Stimulated activated CD8-positive, alpha-beta memory T cell treated with anti-CD3 and anti-CD28 coated beads, Interleukin-4, amount 100 ng/mL, for 48 hours (primary cell): ENCODE measurements at places on chromosomes 16 and 17.

DNA sequence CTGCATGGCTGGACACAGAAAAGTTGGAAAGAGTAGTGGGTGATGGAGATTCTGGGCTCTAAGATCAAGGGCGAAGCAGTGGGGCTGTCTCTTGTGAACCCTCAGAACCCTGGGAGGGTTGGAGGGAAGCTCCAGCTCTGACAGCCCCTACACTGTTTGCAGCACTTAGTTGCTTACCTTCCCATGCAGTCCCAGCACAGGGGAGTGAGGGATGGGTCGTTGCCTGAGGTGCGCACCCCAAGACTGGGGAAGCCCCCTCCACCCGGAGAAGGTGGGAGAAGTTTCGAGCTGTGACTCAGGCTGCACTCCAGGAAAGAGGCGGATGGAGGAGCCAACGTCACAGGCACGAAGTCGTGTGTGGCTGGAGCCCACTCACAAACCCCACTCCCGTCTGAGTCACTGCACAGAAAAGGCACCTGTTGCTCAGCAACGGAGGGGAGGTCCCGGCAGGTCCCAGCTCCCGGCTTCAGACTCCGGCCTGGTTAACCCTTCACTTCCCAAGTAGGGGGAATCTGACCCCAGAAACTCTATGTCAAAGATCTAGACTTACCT lies 60.1 kb downstream of the AIPL1 start:
- DNase-seq = peak; percentile 83

- DNase-seq = no peak
Observed at GRCh38 chr17:62727916-62728672, 80.0 kb downstream of the MARCHF10 start.

DNA sequence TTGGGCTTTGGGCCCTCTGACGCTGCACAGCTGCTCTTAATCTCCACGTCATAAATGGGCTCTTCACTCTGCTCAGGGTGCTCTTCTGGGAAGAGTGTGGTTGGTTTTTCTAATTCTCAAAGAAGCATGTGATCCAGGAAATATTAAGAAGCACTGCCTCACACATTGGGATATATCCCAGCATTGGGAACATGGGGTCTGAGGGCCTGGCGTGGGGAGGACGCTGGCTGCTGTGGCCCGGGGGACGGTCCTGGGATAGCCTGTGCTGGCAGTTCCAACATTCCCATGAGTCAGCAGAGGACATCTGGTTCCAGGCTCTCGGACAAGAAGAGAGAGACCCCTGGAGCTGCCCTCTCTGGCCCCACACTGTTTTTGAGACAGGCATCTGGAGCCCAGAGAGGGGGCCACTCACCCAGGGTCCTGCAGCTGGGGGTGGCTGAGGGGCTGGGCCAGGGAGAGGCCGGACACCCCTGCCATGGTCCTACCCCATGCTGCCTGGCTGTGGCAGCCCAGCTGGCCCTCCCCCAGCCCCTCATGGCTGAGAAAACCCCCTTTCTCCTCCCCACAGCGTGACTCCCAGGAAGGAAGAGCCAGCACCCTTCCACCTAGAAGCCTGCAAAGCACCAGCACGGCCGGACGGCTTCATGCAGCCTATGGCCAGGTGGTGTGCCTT lies 58.8 kb downstream of the NT5M start:
- no peak for DNase-seq

GRCh38 chr16:23434380-23434779 lies 18.6 kb downstream of the COG7 start:
- DNase-seq = no peak

DNA sequence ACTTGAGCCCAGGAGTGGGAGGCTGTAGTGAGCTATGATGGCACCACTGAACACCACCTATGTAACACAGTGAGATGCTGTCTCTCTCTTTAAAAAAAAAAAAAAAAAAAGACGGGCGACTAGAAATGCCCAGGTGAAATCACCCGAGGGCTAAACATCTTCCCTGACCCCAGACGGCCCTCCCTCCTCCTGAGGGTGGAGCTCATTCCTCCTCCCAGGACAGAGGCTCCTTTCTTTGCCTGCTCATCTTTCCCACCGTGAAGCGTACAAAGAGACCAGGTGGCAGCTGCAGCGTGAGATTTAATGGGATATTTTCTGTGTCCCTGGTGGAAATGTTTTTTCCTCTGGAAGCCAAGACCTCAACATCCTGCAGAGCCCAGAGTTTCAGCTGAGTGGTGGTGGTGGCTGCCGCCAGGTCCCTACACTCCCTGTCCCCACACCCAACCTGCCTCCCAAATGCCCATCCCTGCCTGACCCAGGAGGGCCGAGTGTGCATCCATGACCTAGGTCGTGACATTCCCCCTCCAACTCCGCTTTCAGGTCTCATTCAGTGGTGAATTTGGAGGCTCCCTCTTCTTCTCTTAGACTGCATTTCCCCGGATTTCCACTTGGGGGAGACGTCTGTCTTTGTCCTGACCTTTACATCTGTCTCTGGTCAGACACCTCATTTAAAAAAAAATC lies 14.4 kb upstream of the GPRC5B start:
- DNase-seq = peak; percentile 64
